ENCODE measurements at places on chromosomes 3 and 15. TPM values are rescaled to one million over a fixed set of nuclear protein-coding genes. Genes with fewer than 3 reads are reported as not detected.

GRCh38 chr3:186598108-186598784, 14.6 kb upstream of the AHSG start:
- DNase-seq = no peak

MTMR10 gene
- 39.3 TPM for total RNA-seq

SEC22A gene
- total RNA-seq = 13.5 TPM

DNA sequence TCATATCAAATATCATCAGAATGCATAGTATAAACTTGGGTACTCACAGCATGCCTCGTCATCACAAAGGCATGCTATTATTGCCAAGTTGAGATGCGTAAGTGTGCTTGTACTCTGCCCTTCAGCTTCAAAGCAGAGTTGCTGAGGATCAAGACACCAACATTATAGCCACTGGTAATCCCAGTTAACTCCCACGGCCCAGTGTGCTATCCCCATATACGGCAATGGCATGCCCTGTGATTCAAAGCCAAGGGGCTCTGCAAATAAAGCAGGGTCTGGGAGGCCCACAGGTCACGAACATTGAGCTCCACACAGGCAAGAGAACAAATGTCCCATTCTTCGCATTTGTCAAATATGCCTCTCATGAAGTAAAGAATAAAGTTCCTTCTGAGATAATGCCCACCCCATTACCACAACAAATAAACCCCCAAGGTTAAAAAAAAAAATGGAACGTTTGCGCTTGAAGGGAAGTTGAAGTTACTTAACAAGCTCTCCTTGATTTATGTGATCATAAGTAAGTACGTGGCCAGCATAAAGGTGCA, 298.1 kb upstream of the NECTIN3 start:
- DNase-seq = no peak

DNA sequence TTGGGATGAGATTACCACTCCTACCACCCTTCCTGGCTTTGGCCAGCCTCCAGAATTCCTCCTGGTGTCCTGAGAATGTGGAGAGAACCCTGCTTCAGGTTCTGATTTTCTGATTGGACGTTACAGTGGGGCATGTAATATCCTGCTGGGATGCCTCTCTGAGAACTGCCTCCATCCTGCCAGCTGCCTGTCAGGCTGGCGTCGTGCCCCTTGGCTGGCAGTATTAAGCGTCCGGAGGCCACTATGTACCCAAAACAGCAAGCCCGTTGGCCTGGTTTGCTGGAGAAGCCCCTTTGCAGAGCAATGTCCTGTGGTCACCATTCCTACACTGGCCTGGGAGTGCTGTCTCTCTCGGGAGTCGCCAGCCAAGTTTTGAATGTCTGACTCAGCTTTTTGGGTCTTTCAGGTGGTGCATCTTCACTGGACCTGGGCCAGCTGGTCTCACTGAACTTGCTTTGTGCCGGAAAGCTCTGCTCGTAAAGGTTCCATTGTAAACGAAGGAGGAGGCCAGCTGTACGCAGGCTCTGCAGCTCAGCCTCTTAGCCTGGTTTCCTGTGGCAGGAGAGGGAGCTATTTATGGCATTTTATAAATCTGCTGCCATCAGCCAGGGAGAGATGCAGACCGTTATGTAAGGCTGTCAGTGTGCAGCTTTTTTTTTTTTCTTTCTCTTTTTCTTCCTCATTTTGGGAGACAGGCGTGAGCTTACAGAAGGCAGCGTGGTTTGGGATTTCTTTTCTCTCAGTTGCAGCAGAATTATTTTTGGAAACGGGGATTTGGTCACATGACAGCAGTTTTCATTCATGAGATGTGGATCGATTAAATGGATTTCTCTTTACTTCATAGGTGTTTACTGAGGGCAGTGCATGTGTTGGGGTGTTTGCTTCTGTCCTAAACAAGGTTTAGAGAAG, 19.0 kb upstream of the TRAK1 start:
- no peak for DNase-seq

GRCh38 chr3:55107187-55107586, 179.3 kb upstream of the LRTM1 start:
- DNase-seq = no peak

- DNase-seq = no peak
Measured at GRCh38 chr3:131591394-131592014, 88.7 kb upstream of the MRPL3 start.

ATP13A5 gene
- total RNA-seq = not detected

B3GNT5 gene
- total RNA-seq = 0.37 TPM

EPHB1 gene
- total RNA-seq = 3.8 TPM

DNA sequence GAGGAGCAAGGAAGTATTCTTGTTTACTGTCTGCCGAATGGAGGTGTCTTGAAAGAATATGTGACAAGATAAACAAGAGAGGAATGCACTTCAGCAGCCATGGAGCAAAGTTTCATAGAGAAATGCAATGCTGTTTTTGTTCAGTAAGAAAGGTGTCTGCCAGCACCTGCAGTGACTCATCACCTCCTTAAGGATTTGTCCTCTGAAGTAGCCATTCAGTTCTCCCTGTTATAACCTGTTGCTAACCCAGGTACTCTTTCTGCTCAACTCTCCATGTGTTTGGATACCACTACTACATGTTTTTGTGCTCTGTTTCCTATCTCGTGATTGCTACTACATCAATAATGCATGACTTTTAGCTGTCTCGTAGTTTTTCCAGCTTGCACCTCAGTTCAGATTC, 328.9 kb downstream of the CHL1 start:
- DNase-seq = no peak

ROBO2 gene
- total RNA-seq = not detected

MST1 gene
- 4.7 TPM for total RNA-seq

NANOGP8 gene
- not detected for total RNA-seq

ST6GAL1 gene
- total RNA-seq = 294 TPM

DNA sequence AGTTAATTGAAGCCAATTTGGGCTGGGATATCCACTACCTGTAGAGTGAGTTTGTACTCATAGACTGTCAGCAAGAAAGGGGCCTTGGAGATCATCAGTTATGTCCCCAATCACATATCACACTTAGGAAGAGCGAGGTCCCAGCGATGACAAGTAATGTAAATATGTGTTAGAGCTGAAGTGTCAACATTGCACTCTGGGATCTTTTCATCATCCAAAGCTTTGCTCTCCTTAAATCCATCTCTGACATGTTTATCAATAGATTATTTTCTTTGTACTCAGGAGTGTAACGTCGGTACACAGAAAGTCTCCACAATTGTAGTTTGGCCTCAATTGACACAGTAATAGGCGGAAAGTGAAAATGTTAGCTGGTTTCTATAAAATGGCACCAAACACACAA, 113.7 kb upstream of the TPRG1 start:
- no peak for DNase-seq

DNA sequence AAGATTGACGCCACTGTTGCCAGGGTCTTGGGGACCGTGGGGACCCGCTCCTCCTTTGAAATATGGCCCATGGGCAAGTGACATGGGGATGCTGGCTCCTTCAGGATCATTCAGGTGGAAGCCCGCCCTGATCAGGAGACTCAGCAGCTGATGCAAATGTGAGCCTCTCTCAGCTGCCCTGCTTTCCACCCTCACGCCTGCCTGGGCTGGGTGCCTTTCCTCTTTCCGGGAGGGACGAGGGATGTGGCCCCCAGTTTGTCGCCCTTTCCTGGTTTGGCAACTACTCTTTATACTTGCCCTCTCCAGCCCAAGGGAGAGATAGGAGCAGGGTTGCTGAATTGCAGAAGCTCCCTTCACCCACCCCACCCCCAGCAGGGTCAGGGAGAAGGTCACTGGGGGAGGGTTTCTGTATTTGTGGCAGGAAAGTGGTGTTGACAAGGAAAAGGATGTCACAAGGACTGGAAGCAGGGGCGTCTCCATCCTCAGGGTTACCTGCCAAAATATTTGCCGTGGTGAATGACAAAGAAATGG, 21.8 kb downstream of the DNASE1L3 start:
- no peak for DNase-seq

DNA sequence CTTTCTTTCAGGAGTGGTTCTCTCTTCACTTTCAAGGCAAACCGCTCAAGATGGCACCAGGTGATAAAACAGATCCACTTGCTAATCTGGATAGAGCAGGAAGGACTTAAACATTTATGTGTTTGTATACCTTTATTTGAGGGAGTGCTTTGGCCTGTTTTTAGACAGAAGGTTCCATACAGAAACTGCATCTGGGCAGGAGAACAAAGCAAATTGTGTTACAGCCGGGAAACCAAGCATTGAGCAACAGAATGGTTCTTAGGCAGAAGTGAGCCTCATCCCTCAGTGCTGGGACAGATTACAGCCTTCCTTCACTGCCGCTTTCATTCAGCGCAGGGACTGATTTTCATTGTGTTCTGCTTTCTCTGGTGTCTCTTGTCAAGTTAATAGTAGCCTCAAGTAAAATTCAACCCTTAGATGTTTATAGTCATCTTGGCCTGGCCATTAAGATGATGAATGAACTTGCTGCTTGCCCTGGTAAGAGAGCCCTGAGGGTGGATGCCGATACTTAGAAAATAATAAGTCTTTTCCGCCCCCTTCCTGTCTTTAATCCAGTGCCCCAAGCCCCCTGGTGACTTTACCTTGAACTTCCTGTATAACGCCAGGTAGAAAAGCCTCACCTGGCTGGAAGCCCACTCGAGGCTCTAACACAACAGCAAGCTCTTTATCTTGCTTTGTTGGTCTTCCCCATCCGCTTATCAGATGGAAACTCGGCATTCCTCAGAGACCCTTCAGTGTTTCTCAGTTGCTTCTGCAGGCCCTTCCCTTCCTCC, 168.0 kb upstream of the CTDSPL start:
- no peak for DNase-seq

GOLGA8F gene
- total RNA-seq = not detected

DNA sequence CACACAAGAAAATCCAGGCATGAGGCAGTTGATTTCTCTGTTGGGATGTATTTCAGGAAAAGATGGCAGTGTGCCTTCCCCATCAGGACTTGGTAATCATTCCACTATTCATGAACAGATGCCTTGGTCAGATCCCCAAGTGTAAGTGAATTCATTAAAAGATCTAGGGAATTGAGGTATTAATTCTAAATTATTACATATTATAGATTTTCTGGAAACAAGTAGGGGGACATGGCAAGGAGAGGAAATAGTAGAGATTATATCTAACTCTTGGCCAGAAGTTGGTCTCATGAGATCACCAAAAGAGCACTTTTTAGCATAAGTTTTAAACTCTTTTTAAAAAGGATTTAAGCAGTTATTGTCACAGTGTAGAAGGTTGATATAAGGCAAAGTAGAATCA, 74.4 kb upstream of the MDFIC2 start:
- no peak for DNase-seq

GRCh38 chr3:127003601-127004280, 20.8 kb downstream of the PLXNA1 start:
- DNase-seq = no peak

DNA sequence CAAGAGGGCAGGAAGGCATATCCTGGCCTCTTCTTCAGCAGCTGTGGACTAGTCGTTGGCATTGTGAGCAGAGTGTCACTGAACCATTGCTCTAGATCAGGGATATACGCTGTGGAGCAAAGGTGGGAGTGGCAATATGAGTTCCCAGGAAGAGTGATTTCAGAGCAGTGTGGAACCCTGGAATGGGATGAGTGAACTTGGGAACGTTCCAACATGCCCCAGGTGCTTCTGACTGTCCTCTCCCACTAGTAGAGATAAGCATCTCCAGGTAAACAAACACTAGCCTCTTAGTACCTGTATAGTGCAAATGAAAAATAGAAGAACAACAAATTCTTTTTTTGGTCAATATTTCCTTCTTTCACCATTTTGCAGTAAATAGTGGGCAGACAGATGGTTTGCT, 123.6 kb upstream of the VEPH1 start:
- no peak for DNase-seq

GRCh38 chr3:140834266-140835037, 107.2 kb upstream of the SLC25A36 start:
- DNase-seq = no peak

- no peak for DNase-seq
Measured at GRCh38 chr3:57556459-57557084, 498 bp downstream of the PDE12 start.

DNA sequence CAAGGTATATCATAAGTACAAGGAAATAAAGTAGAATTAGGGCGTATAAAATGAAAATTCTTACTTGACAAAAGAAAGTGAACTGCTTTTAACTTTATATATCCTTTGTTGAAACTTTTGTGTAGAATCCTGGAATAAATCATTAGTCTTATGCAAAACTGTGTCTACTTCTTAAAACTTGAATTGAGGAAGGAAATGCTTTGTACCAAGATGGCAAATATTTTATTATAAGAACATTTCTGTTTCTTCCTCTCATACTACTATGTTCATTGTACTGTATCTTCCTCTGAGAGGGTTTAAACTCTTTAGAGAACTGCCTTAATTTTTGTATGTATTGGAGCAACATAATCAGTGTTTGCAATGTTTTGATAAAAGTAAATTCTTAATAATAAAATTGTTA, 42.0 kb downstream of the RASA2 start:
- no peak for DNase-seq

DNA sequence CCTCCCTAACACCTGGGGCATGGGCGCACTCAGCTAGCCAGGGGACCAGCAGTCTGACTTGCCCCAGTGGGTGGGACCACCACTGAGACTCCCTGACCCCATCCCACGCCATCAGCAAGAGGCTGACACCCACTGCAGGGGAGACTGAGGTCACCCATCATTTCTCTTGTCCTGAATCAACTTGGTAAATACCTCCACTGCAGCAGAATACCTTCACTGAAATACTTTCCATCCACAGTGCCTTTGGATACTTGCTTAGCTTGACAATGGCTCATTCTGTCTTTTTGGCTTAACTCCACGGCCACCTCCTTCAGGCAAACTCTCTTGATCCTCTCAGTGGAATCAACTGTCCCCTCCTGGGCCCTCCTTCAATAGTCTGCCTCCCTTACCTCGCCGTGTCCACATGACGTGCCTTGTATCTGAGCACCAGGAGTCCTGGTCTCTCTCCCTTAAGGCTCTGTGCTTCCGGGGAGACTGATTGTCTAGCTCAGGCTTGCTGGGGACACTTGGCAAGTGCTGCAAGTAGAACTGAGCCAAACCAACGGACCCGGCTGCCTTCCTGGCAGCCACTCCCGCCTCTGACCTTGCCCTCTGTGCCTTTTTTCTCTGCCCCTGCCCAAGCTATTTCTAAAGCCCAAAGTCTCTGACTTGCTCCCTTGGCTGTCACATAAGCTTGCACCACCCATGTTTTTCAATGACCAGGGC, 119.1 kb downstream of the ADCY5 start:
- no peak for DNase-seq

- DNase-seq = no peak
Measured at GRCh38 chr3:159938714-159939113, 49.9 kb upstream of the IL12A start.

GRCh38 chr3:48897460-48898376, 964 bp downstream of the SLC25A20 start:
- DNase-seq = no peak

LRRC2 gene
- not detected for total RNA-seq

DNA sequence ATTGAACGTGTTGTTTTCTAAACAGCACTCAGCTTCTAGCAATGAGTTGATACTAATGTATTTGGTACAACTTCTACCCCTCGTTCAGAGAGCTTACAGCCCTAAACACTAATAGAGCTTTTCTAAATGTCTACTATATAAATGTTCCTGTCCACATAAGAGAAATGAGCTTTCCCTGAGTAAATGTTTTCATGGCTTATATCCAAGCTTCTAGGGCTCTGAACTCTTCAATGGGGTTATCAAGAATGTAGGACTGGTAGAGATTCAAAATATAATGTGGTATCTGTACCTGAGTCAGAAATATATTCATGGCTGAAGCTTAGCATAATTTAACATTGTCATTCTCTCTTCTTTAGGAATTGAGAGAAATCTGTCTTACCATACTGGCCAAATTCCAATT, 73.4 kb downstream of the SERPINI1 start:
- no peak for DNase-seq

COPS2 gene
- total RNA-seq = 53.1 TPM

C3orf49 gene
- total RNA-seq = not detected
